IPS-NIHi11 (cell line): ENCODE measurements at places on chromosomes 5 and 9.
A peak's percentile ranks its signal among the peaks of the same experiment; 100 is the strongest.

GRCh38 chr9:106891286-106891685, 28.3 kb downstream of the ZNF462 start:
- DNase-seq: no peak

- no peak for DNase-seq
Measured at GRCh38 chr9:16521868-16522411, 348.5 kb downstream of the BNC2 start.

DNA sequence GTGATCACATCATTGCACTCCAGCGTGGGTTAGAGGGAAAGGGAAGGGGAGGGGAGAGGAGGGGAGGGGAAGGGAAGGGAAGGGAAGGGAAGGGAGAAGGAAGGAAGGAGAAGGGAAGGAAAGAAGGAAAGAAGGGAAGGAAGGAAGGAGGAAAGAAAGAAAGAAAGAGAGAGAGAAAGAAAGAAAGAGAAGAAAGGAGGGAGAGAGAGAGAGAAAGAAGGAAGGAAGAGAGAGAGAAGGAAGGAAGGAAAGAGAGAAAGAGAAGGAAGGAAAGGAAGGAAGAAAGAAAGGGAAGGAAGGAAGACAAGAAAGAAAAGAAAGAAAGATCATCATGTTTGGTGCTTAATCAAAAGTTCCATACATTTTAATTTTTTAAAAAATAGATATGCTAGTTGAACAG, 136.2 kb downstream of the CMYA5 start:
- no peak for DNase-seq

DNA sequence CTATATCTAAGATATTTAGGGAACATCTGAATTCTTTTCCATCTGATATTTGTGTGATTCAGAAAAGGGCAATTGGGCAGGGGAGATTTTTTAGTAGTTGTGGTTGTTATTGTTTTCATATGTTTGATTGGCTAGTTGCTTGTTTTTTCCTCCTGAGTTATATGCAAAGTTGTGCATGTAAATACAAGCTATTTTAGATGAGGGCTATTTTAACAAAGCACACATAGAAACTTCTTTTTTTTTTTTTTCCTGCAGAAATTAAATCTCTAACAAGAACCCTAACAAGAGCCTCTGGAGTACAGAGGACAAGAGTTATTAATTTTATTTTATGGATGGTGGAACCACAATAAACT, 559.1 kb downstream of the CETN3 start:
- DNase-seq: no peak

- DNase-seq: no peak
Measured at GRCh38 chr5:67677422-67677970, 480.9 kb upstream of the CD180 start.

DNA sequence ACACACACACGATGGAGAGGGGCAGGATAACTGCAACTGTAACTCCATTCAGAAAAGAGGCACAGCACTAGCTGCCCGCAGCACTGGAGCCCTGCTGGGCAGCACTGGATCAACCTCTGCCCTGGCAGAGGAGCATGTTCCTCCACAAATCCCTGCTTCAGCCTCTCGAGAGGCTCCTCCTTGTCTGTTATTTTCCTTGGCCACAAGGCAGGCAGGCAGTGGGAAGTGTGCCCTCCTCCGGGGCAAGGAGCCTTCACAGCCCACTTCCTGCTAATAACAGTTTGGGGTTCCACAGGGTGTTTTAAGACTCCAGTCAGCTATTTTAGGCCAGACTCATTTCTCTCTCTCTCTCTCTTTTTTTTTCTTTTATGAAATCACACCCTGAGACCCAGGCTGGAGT, 11.8 kb downstream of the FXN start:
- DNase-seq: no peak

GRCh38 chr5:173029499-173029921, 26.6 kb upstream of the CREBRF start:
- DNase-seq: no peak

DNA sequence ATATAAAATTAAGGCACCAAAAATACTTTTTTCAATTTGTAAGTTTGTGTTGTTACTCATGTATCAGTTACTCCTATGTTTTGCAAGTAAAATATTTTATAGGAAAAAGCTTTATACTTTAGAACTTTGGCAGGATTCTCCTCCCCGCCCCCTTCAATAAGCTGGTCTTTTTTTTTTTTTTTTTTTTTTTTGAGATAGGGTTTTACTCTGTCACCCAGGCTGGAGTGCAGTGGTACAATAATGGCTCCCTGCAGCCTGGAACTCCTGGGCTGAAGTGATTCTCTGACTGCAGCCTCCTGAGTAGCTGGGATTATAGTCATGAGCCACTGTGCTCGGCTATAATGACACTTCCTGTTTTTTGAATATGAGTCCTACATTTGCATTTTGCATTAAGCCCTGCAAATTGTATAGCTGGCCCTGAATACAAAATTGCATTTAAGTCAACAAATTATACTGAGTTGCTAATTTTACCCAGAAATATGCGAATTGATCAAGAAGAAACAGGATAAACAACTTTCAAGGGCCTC, 192.9 kb downstream of the PIK3R1 start:
- DNase-seq: no peak

DNA sequence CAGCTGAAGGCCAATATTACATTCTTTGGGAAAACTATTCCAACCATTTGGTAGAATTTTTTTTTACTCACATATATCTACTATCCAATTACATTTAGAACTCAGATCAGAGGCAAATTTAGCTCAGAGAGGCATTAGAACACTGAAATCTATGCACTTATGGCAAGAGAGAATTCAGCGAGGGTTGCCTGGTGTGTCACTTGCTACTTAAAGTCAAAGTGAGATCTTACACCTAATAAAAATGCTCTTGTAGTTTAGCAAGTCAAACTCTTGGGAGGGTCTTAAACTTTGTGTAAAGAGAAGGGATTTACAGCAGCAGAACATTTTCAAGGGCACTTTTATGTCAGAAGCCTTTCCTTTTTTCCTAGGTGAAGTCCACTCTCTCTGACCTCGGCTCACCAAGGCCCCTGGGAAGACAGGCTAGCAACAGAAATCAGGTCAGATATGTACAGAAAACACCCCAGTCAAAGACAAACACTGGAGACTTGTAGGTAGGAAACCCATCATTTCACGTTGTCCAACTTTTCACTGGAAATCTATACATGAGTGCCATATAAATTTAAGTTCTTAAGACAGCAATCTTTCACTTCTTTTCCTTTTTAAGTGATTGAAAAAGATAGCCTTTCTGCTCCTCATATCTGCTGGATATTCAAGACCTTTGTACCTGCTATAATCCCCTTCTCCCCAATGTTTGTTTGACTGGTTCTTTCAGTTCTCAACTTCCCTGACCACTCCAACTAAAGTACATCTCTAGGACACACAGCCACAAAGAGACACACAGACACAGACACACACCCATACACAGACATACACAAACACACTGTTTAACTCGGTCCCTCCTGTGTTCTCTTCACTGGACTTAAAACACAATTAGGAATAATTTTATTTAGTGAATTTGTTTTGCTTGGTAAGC, 635.8 kb downstream of the PDE4D start:
- DNase-seq: no peak

GRCh38 chr5:52607227-52607824, 180.4 kb upstream of the ITGA1 start:
- no peak for DNase-seq

DNA sequence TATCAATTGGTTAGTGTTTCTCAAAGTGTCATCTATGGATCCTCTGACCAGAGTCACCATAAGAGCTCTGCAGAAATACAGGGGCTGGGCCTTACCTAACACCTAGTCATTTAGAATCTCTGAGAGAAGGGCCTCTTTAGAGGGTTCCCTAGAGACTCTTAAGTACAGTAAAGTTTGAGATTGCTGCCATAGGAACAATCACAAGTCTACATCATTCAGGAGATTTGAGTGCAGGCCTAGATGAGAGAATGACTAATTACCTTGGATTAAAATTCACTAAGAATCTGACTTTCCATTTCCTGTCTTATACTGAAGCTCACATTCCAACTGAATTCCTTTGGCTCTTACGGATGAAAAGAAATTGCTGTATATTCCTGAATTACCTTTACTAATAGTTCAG, 182.1 kb upstream of the PTGER4 start:
- no peak for DNase-seq

DNA sequence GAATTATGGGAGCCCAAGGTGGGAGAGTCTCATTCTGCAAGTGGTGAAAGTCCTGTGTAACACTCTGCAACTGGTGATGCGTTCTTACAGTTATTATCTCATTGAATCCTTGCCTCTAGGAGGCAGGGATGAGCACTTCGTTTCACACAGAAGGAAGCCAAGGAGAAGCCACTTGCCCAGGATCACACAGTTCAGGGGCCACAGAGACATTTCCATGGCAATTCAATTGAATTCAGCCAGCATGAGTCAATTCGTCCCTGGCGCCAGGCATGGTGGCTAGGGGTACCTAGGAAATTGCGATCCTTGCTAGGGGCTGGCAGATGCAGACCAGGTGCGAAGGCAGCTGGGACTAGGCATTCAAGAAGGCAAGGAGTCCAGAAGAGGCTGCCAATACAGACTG, 26.2 kb downstream of the LHX2 start:
- DNase-seq: no peak

- DNase-seq: no peak
Measured at GRCh38 chr5:80387063-80387768, 20.6 kb upstream of the ZFYVE16 start.

DNA sequence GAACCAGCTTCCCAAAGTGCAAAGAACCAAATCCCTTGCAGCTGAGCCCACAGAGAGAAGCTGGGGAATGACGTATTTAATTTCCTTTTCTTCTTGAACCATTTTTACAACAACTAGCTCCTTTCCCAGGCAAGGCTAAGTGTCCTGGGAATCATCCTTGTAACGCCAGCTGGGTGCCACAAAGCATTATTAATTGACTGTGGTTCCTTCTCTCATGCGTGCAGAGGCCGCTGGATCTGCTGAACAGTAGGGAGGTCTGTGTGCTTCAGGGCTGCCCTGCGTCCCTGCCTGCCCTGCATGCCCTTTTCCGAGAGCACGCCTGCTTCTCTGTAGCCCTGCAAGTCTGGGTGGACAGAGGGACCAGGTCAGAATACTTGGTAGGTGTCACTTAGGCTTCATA, 124.1 kb upstream of the OTULINL start:
- no peak for DNase-seq

DNA sequence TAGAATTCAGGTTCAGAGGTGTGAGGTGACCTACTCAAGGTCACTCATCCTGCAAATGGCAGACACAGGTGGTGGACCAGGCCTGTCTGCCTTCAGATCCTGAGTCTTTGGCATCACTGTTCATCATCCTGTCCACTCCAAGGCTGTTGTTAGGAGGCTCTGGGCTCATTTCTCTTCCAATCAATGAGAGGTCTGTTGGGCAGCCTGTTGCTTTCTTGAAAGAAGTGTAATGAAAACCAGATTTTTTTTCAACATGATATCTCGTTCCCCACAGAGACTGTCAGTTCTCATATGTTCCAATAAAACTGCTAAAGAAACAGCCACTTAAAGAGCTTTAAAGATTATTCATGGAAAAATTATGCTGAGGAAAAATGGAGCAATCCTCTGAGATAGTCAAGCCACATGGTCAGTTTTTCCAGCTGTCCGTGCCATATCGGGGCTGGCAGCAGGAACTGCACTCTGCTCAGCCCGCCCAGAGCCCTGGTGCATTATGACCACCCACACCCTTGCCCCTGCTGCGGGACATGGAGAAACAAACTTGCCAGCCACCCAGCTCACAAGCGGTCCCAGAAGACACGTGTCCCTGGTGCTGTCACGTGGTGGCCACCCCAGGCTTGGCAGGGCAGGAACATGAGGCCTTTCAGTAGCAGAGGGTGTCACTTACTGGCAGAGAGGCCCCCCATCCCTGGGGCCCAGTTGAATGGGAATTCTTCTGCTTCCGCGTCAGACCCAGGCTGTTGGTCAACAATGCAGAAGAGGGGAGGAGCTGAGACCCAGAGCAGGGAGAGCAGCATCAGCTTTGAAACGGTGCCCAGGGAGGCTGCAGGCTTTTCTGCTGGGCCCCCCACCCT, 63.7 kb upstream of the ANGPTL2 start:
- DNase-seq: no peak

GRCh38 chr5:38257308-38258041, 884 bp upstream of the EGFLAM start:
- DNase-seq: peak; percentile 30

DNA sequence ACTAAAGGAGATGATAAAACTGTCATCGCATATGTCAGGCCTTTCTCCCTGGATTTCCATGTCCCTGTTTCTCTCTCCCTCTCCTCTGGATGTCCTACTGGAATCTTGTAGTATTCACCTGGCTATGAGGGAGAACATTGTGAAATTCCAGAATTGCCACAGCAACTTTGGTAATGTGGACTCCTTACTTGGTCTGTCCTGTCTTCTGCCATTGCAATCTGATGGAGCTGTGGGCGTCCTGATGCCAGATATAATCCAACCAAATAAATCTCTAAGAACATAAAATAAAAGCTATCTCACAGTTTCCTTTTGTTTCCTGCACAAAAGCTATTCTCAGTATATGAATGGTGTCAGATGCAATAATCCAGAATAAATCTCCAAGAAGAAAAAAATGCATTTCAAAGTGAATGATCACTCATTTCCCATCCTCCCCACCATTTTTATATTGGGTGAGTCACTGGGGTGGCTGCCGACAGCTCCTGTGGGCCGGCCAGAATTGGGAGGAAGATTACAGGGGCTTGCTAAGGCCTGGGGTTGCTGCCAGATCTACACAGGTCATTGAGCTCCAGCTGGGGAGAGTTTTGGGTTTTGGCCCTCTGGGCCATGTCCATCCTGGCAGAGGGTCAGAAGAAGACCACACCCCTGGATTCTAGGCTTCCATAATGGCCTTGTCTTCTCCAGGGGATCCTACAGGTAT, 160.7 kb upstream of the PITX1 start:
- no peak for DNase-seq

DNA sequence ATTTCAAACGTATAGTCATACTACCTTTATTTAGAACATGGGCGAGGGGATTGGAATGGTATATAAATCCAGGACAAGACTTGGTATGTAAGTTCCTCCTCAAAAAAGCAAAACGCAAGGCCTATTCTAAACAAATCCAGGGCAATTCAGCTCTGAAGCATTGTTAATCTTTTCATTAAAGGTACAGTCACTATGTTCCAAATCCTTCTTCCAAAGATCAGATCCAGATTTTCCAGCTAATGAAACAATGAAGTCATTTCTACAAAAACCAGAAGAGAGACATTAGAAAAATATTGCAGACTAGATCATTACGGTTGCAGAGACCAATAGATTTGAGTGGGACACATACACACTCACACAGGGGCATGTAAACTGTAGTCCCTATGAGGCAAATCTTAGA, 116.1 kb upstream of the BNC2 start:
- DNase-seq: no peak

DNA sequence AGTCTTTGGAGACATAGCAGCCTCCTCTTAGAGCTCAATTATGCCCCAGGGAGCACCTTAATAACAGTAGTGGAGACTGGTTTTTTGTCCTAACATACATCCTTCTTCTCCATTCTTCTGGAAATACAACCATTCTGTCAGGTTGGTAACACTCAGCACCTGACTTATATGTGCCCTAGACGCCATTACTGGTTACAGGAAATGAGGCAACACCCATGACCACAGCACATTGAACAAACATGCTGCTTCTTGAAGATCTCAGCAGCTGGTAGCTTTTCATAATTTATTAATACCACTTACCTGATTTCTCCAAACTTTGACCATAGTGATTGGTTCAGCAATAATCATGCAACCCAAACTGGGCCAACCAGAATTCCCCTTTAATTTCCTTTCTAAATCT, 25.1 kb upstream of the TRPM3 start:
- DNase-seq: no peak
